Nasal cavity respiratory epithelium epithelial cell of viscerocranial mucosa (primary cell): ENCODE measurements at places on chromosomes 5 and 9. TPM values are rescaled to one million over a fixed set of nuclear protein-coding genes. Genes with fewer than 3 reads are reported as not detected.

Gene OLFM1
- total RNA-seq: not detected in 2 replicates

Gene MEF2C
- total RNA-seq: under 0.01 and 2.1 TPM in 2 replicates

Gene ADAMTS2
- total RNA-seq: under 0.01 TPM in 1 of 2 replicates, not detected in the other

Gene GLRA1
- not detected in 2 replicates for total RNA-seq

Gene PCDHGB4
- 3.1 and 8.0 TPM in 2 replicates for total RNA-seq

Gene FBLL1
- 0.14 and 3.1 TPM in 2 replicates for total RNA-seq

Gene TMEM252
- not detected in 2 replicates for total RNA-seq

Gene TEX48
- not detected in 2 replicates for total RNA-seq

Gene SCGB3A1
- total RNA-seq: not detected in 2 replicates

Gene S1PR3
- under 0.01 and 1.2 TPM in 2 replicates for total RNA-seq

Gene FASTKD3
- 9.3 and 9.6 TPM in 2 replicates for total RNA-seq

Gene CACNA1B
- under 0.01 TPM in 1 of 2 replicates, not detected in the other for total RNA-seq

Gene BARHL1
- total RNA-seq: not detected in 2 replicates

Gene ZNF474
- 0.28 TPM in 1 of 2 replicates, not detected in the other for total RNA-seq

Gene MYORG
- total RNA-seq: 2.7 and 14.1 TPM in 2 replicates

Gene RMI1
- total RNA-seq: 4.4 and 7.8 TPM in 2 replicates

Gene PCDHAC1
- total RNA-seq: 1.4 and 6.9 TPM in 2 replicates

Gene GNA14
- not detected in 2 replicates for total RNA-seq

Gene TRPM3
- total RNA-seq: under 0.01 TPM in 1 of 2 replicates, not detected in the other

Gene MORN5
- total RNA-seq: not detected in 2 replicates

Gene IFNK
- not detected in 2 replicates for total RNA-seq

Gene TAS2R1
- not detected in 2 replicates for total RNA-seq

Gene GRXCR2
- total RNA-seq: not detected in 2 replicates

Gene GARIN3
- not detected in 2 replicates for total RNA-seq

Gene PAEP
- not detected in 2 replicates for total RNA-seq

Gene UNC13B
- total RNA-seq: 24.9 and 38.2 TPM in 2 replicates

Gene LAMC3
- not detected in 2 replicates for total RNA-seq

Gene BTNL8
- not detected in 2 replicates for total RNA-seq

Gene PRSS3
- 3.1 and 36.6 TPM in 2 replicates for total RNA-seq

Gene TSLP
- total RNA-seq: 1.2 and 1.4 TPM in 2 replicates
